Thymus (tissue), 14 donors: ENCODE measurements at places on chromosomes 4 and X. TPM values are rescaled to one million over a fixed set of nuclear protein-coding genes. Genes with fewer than 3 reads are reported as not detected.

Gene ZFP92
- 0.19 TPM for total RNA-seq

Gene MAGEA2B
- not detected for total RNA-seq

Gene CLGN
- total RNA-seq: 4.2 TPM

Gene CSN1S1
- 1.2 TPM for total RNA-seq

Gene SH3RF1
- total RNA-seq: 2.0 TPM

GRCh38 chrX:17922303-17922702 is 61.2 kb upstream of the RAI2 start:
- DNase-seq: no peak

- DNase-seq: no peak
These were observed 38.6 kb downstream of the NELFA start for GRCh38 chr4:1969928-1970723.

GRCh38 chr4:54082168-54082567 is 17.8 kb upstream of the CHIC2 start:
- DNase-seq: no peak

GRCh38 chr4:144967161-144967560 is 130.8 kb downstream of the ANAPC10 start:
- DNase-seq: no peak

DNA sequence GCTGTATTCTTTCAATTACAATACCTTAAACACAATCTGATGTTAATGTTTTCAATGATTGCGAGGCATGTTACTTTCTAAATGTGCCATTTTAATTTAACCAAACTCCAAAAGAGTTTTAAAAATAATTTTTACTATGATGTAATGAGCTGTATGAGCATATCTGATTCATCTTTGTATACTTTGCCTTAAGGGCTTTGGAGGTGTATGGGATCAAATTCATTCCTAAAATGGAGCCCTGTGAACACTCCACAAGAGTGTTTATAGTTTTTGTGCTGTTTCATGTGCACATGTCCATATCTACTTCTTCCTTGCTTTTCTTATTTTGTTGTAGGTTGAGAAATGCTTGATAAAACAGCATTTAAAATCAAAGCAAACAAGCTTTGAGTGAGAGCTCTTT is 82.4 kb downstream of the ATP10D start:
- no peak for DNase-seq

DNA sequence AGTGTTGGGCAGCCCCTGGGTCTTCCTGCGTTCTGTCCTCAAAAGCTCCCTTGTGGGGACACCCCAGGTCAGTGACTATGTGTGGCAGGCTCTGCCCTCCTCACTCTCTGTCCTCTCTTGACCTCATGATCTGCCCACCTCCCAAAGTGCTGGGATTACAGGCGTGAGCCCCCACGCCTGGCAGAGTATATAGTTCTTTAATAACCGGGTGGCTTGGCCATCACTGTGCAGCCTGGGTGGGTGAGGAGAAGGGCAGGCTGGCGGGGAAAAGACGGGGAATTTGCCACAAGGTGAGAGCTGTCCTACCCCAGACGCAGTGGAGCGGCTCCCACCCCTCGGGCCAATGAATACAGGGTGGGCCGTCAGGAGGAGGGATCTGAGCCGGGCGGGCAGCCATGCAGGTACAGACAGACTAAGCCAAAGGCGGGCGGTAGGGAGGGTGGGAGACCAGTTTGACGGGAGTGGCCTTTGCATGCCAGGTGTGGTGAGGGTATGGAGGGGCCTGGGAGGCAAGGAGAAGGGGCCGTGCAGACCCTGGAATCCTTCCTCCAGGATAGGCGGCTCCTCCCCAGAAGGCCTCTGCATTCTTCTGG is 2.5 kb downstream of the SH3BP2 start:
- no peak for DNase-seq

DNA sequence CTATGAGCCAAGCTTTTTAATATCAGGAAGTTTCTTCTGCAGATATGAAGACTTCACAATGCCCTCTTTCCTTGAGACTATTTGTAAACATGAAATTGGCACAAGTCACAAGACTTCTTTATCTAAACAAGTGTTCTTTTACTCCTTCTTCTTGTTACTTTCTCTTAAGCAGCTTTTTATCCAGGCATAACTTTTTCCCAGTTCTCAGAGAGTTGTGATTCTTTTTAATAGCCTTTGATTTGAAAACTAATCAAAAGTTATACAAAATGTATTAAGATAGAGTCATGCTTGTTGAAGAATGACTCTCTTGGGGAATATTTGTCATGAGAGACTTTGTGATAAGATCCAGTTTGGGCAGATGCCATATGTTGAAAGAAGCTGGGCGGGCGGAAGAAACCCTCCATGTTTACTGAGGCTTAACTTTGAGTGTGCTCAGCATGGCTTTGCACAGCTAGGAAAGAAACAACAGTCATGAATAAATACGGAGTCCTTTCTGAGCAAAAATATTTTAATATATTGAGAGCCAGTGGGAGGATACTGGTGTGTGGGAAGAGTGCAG is 39.3 kb downstream of the SYTL5 start:
- no peak for DNase-seq

DNA sequence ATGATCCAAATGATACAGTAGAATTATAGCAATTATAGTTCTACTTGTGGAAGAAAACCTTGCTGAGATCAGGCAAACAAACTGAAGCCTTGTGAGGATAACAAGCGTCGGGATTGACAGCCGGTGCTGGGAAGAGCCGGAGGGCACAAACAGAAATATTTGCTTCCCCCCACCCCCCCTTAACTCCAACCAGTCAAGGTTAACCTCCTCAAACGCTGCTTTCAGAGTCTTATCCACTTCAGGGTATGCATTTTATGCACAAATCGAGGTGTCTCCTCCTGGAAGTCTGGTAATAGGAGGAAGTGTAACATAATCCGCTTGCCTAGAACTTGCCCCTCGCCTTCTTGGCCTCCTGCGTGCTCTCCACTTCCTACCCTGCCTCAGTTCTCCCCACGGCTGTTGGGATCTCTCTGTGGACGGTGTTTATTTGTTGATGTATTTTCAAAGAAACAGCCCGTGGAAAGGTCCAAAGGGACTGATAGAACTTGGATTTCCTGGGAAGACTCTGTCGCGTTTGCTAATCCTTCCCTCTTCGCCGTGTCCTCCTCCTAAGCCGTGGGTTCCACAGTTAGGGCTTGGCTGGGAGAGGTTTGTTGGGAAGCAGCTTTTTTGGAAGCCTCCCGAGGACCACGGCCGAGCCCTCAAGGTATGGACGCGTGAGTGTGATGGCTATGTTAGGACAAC is 4.1 kb upstream of the ARX start:
- no peak for DNase-seq

GRCh38 chrX:37781081-37781480 is 1.2 kb downstream of the CYBB start:
- no peak for DNase-seq

DNA sequence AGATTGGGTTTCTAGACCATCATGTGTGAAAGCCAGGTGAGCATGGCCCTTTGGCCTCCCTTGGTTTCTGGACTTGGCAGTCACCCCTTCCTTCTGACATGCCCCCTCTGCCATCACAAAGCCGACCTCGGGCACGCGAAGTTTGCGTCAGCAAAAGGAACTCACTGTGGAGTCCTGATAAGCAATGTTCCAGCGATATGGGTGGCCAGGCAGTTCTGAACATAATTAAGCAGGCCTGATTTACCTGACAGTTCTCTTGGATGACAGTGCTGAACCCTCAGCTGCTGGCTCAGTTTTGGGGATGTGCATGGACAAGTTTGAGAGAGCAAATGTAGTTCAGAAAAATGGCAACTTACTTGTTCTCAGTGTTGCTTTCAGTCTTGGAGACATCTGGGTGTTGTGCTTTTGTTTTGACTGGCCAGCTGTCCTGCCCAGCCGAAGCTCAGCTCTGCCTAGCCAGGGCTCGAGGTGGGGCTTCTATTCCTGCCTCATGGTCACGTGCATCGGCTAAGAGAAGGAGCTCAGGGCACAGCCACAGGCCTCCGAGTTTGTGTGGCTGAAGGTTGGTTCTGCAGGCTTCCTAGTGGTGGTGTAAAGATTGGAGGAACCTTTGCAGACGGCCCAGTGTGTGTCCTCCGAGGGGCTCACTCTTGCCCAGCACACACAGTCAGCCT is 78.3 kb downstream of the CLDN34 start:
- DNase-seq: no peak

- no peak for DNase-seq
These were observed 7.8 kb upstream of the CNGA2 start for GRCh38 chrX:151726751-151727150.
